ENCODE measurements at places on chromosomes 3 and 15.

- no peak for DNase-seq
Observed at GRCh38 chr3:150035910-150036612, 65.4 kb upstream of the PFN2 start.

- no peak for DNase-seq
Observed at GRCh38 chr3:105367063-105367405, 325 bp downstream of the ALCAM start.

DNA sequence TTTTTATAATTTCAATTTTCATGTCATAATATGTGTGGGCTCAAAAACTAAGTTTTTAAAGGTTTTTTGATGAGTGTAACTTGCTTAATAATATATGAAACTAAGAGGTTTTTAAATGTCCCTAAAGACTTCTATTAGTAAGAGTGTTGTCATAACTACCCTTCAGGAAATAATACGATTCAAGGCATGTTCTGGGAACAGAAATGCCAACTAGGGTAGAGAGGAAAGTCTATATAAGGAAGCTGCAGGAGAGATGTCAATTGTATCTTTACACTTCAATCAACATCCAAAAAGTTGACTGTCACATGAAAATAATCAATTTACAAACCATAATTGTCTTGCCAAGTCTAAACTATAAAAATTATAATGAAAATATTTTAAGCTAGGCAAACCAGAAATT, 76.3 kb downstream of the SMARCC1 start:
- DNase-seq, result no peak

- DNase-seq, result no peak
Observed at GRCh38 chr3:32126305-32127015, 20.0 kb downstream of the GPD1L start.

GRCh38 chr3:81666502-81667121, 94.8 kb downstream of the GBE1 start:
- DNase-seq, result no peak

GRCh38 chr3:99576904-99577559, 61.4 kb upstream of the COL8A1 start:
- DNase-seq, result no peak

DNA sequence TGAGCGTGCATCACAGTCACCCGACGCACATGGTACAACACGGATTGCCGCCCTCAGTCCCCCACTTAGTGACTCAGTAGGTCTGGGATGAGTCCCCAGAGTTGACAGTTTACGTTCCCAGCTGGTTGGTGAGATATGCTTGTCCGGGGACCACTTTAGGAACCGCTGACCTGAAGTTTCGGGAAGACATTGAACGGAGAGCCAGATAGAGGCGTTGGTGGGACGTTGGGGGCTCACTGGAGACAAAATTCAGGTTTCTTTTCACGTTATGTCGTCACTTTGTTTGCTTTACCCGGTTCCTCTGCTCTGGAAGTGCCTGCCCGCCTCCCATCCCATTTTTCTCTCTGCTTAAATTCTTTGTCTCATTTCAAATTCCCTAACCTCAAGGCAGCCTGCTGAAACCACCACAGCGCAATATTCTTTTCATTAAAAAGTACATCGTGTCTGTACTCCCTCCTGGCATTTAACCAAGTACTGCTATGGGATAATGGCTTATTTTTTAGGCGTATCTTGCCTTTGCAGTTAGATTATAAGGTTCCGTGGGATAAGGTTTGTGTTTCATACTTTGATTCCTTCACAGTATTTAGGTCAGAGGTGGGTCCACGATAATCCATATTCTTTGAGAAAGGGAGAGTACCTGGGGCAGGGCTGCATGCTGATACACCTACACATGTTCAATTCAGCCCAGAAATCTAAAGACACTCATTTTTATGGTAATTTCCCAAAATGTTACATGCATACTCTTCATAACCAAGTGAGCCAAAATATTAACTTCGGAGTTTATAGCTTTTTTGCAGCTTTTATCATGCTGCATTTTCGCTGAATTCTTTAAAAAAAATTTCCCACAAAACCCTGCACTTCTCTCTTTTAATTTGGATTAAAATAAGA, 921 bp downstream of the LMLN start:
- DNase-seq, result no peak

DNA sequence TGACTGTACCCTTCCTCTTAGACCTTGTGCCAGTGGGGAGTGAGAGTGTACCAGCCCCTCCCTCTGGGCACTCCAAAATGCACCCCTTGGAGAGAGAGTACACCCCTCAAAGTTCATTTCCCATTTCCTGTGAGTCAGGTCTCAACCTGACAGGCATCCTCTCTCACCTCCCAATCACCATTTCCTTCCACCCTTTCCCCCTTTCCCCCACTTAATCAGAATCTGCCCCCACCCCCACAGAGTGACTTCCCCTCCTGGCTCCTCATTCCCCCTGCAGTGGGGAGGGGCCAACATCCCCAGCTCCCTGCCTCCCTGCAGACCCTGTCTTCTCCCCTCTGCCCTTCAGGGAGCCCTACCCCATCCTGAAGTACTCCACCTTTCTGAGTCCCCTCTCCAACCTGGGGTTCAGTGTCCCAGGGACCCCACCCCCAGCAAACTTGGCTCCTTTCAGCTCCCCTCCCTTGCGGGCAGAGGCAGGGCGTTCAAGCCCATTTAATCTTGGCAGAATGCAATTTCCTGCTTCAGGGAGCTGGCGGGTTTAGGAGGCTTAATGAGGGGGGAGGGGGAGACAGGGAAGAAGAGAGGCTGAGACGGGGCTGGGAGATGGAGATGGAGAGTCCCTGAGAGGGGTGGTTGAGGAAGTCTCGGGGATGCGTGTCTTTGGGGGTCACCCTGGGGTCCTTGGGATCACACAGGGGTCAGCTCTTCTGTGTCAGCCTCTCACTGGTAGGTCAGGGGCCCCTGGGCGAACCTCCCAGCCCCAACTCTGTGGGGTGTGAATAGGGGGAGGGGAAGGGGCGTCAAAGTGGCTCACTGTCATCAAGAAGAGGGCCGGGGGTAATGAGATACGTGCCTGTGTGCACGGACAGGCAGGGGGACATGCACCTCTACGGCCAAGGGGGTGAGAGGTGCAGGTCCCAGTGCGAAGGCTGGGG, 16.6 kb upstream of the SEMA3F start:
- DNase-seq, result no peak
